ENCODE measurements at places on chromosomes 5 and 9. TPM values are rescaled to one million over a fixed set of nuclear protein-coding genes. Genes with fewer than 3 reads are reported as not detected.

PCDHA4 gene
- total RNA-seq = 0.20 TPM

TICAM2 gene
- total RNA-seq = 1.2 TPM

SLC6A18 gene
- not detected for total RNA-seq

C5orf58 gene
- total RNA-seq = not detected

PDCD1LG2 gene
- total RNA-seq = 0.32 TPM

- ATAC-seq = no peak
These were observed 48.1 kb downstream of the PAX5 start for GRCh38 chr9:36985769-36986467.

- peak; percentile 57 for ATAC-seq
These were observed 275.0 kb downstream of the PLK2 start for GRCh38 chr5:58184910-58185309.

DNA sequence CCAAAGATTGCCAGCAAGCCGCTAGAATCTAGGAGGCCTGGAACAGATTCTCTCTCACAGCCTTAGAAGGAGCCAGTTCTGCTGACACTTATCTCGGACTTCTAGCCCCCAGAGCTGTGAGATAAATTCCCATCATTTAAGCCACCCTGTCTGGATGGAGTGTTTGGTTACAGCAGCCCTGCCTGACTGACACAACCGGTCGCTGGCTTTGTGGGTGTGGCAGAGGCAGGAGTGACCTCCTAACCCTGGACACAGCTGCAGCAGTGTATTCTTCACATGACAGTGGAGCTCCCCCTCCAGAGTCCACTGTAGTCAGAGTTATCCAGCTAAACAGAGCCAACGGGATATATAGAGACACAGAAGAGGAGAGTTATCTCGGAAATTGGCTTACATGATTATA lies 21.2 kb upstream of the IL17B start:
- ATAC-seq = peak; percentile 66

GRCh38 chr9:121958530-121958929 lies 134.6 kb downstream of the TTLL11 start:
- no peak for ATAC-seq

DNA sequence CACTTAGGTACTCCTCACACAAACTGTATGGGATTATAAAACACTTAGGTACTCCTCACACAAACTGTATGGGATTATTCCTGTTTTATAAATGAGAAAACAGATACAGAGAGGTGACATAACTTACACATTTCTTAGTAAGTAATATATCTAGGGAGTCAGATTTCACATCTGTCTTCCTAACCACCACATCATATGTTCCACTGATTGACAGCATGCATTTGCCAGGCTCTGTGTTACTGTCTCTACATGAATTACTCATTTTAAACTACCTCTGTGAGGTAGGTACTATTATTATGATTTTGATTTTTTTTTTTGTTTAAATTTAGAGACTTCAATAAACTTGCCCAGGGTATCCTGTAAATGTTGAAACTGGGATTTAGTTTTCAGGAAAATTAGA lies 232.7 kb downstream of the CCDC171 start:
- ATAC-seq = no peak

DNA sequence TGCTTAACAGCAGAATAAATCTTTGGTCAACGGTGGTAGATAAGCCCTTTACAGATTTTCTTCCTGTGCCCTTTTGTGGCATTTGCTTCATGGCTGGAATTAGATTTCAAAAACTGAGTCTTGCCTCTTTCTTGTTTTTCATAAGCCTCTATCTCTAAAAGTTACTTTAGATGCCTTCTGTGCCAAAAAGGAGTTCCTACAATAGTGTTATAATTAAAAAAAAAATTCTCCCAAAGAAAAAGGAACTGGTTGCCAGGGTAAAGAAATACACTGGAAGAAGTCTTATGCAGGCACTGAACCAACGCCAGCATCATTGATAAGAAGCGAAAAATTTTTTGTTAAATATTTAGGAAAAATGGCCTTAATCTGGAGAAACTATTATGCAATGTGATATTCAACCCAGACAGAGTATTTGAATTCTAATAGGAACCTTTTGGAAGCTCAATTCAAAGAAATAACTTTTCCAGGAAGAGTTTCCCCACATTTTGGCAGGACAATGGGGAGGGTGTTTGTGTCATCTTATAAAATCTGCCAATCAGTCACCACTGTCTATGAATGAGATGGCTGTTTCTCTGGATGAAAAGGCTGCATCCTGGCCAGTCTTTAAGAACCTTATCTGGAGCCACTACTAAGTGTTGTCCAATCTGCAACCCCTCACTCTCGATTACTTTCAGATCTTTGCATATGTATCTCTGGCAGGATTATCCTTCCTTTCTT lies 608.1 kb downstream of the PDE4D start:
- ATAC-seq = no peak

GRCh38 chr5:121108725-121109124 lies 644.6 kb downstream of the PRR16 start:
- no peak for ATAC-seq

DNA sequence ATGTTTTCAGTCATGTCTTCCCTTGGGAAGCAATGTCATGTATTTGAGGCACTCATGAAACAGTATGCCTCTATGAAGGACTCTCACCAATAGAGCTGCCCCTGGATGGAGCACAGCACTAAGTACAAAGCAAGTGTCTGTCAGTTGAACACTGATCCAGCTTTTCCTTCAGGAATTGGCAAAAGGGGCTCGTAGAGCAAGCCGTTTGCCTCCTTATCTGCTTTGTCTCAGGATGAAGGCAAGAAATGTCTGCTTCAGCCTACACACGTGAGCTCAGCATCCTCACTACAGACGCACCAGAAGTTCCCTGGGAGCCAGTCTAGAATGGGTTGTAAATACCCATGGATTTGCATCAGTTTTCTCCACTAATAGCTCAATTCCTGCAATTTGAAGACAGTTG lies 743.0 kb upstream of the DMAC1 start:
- no peak for ATAC-seq

- peak; percentile 37 for ATAC-seq
These were observed 78.5 kb upstream of the SPATA31D4 start for GRCh38 chr9:81849631-81850259.

Measured in esophagus mucosa (tissue), 1 donor.